GM13977 (cell line): ENCODE measurements at places on chromosomes 16 and 17.

DNA sequence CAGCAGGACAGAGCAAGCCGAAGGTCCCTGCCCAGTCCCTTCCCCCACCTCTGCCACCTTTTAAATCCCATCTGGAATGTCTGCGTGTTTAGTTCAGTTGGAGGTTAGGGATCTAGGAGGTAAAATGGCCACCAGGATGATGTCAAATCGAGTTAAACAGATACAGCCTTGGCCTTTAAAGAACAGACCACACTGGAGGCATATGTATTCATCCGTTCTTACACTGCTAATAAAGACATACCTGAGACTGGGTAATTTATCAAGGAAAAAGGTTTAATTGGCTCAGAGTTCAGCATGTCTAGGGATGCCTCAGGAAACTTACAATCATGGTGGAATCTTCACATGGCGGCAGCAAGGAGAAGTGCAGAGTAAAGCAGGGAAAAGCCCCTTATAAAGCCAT lies 167.8 kb upstream of the CACNG5 start:
- DNase-seq = no peak

DNA sequence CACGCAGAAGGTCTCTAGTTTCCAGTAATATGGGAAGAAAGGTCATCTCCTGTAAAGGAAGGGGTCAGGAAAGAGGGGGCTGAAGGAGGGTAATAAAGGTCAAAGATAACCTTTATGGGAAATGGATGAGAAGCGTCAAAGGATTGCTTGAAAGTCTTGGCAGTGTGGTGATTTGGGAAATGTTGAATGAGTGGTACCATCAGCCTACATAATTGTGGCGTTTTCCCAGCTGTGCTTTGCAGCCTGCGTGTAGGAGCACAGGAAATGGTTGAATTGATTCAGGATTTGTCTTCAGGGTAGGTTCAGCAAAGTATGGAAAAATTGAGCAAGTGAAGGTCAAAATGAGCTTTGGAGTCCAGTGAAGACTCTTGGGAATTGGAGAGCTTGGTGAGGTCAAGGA lies 115.8 kb upstream of the NOL11 start:
- DNase-seq = no peak

DNA sequence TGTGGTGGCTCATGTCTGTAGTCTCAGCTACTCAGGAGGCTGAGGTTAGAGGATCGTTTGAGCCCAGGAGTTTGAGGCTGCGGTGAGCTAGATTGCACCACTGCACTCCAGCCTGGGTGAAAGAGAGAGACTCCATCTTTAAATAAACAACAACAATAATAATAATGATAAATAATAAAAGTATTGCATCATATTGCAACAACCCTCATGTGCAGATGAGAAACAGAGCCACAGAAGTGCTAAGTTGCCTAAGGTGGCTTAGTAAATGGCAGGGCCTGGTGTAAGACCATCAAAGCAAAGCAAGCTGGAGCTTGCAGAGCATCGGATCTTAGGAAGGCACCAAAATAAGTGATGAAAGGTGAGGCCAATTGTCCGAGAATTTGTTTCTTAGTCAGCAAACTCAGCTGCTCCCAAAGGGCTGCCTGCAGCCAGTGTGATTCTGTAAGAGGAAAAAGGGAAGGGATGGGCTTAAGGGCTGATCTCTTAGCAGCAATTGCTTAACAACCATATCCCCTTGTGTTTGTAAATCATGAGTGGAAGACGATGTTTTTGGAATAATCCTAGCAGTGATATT lies 45.3 kb upstream of the HS3ST3A1 start:
- DNase-seq = no peak

DNA sequence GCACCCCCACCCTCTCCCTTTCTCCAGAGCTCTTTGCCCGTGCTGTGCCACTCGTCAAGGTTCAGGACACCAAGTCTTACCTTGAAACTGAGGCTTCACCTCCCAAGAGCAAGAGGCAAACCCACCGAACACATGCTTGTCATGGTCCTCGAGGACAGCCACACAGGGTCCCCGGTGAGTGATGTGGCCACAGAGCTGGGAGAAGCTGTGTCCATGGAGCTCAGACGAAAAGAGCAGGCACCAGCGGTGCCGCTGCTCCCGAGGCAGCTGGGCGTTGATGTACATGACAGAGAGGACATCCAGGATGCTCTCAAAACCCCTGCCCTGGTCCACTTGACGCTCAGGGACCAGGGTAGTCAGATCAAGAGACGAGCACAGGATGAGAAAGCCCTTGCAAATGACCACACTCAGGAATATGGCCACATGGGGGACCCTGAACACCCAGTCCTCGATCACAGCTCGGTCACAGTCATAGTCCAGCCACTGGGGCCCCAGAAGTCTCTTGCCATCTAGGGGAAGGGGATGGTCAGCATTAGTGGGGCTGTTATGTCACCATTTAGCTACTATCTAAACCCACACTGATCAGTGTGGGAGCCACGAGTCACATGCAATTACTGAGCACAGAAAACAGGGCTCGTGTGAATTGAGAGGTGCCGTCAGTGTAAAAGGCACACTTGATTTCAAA lies 17.8 kb downstream of the MEAK7 start:
- DNase-seq = no peak

DNA sequence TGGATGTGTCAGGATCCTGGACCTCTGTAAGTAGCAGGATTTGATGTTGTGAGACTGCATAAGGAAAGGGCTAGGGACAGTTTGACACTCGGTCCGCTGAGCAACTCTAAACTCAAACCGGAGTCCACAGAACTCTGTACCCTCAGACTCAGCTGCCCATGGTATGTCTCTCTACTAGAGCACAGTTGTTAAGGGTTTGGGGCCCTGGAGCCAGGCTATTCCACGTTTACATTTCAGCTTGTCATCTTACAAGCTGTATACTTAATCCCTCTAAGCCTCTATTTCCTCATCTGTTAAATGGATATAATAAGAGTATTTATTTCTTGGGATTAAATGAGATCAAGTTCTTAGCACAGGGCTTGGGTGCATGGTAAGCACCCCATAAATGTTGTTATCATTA lies 27.9 kb downstream of the HOXB1 start:
- no peak for DNase-seq

DNA sequence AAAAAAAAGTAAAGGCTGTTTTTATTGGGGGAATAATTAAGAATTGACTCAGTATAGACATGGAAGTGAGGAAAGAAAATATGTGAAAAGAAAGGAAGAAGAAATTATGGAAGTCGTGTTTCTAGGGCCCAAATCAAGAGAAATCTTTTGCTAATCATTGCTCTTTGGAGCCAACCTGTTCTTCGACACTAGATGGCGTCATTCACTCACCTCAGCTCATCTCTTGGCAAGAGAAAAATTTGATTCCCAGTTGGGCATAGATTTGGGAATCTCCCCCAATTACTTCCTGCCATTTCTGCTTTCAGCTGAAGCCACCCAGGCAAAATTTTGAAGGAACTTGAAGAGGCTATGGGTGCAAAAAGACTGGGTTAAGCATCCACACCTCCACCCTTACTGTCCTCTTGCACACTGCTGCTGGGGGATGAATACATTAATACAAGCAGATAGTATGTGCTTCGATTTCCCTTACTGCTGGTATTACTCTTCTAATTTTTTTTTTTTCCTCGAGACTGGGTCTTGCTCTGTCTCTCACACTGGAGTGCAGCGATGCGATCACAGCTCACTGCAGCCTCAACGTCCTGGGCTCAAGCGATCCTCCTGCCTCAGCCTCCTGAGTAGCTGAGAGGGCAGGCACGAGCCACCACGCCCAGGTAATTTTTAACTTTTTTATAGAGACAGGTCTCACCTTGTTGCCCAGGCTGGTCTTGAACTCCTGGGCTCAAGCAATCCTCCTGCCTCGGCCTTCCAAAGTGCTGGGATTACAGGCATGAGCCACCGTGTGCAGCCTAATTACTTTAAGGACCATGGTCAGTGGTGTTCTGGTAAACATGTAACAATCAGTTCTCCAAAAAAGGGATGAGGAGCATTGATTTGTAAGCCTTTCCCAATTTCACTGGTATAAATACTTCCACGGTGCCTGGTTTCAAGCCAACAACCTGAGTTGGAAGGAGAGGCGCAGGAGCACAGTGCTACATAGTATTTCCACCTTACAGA lies 13.5 kb downstream of the PSMD7 start:
- DNase-seq = peak; percentile 60

- DNase-seq = peak; percentile 71
These were observed 10.6 kb downstream of the KSR1 start for GRCh38 chr17:27466743-27467375.

DNA sequence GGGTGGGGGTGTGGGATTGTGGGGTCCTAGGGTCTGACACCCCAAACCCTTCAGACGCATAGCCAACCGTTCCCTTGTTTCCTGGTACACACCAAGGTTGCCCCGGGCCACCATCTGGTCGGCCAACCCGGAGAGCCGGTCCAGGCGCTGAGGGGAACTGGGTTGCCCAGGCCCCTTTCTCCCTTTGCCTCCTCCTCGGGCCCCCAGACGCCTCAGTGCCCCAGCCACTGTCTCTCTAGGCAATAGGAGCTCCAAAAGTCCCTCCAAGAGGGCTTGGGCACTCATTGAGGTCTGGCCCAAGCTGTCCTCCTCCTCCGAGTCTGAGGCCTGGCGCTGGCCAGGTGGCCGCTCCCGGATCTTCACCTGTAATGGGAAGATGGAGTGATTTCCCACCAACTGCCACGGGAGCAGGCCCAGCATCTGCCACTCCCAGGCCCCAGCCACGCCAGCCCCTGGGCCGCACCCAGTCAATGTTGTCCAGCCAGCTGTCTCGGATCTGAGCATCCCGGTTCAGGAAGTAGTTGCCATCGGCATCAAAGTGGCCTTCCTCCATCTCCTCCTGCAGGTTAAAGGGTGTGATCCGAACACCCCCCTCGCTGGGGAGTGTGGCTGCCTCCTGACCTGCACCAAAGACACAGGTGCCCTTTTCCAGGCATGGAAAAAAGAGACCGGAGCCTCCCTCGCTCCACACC lies 1.5 kb downstream of the CD2BP2 start:
- no peak for DNase-seq

- no peak for DNase-seq
These were observed 83.5 kb downstream of the VMP1 start for GRCh38 chr17:59790910-59791309.

DNA sequence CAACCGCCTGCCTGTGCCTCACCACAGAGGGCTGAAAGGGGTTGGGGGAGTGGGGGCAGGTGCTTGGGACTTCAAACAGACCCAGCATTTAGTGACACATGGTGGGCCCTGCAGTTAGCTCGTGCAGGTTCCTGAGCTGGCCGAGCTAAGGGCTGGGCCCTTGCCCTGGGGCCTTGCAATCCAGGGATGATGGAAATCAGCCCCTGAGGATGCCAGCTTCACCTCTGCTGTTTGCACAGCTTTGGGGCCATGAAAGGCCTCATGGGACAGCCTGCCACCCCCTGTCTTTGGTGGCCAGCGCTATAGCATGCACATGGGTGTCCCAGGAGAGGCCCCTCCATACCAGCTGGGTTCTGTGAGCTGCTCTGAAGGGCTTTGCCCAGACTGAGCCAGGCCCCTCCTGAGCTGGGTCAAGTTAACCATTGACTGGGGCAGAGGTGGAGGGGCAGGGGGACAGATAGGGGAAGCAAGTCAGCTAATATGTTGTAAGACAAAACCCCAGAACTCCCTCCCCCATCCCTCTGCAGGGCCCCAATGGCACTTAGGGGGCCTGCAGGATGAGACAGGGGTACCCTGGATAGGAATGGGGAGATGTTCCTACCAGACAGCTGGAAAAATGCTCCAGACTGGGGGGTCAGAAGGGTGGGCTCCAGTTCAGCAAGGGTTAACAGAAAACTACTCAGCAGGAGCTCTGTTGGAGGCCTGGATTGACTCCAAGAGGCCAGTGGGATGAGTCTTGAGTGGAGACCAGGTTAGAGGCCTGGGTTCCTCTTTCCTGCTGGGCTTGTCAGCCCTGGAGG lies 692 bp downstream of the PRR15L start:
- no peak for DNase-seq

DNA sequence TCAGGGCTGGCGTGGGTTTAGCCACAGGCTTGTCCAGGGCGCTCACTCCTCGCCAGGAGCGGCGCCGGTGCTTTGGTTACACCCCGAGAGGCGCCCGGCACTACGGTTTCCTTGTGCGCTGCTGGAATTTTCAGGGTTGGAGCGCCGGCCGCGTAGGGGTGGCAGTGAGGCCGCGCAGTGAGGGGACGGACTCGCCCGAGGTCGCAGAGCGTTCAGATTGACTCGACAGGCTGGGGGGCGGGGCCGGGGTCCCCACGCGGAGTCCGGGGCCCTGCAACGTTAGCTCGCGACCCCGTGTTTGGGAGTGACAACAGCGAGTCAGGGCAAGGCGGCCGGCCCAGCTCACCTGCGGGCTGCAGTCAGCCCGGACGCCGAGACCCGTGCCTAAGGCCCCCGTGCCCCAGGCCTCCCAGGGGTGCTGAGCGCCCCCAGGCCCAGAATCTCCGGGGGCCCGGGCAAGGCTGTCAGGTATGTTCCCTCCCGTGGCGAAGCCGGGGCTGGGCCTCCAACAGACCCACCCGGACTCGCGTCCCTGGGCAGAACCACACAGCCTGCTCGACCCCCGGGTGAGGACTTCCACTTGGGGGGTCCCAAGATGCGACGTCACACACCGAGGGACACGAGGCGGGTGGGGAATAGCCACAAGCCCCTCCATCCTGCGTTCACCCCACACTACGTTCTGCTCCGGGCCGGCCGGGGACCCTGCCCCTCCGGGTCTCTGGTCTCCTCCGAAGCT lies 1.3 kb upstream of the ACTG1 start:
- DNase-seq = no peak

GRCh38 chr16:67108931-67109406 lies 772 bp upstream of the PHAF1 start:
- DNase-seq = no peak

- no peak for DNase-seq
These were observed 25.3 kb upstream of the ABCA6 start for GRCh38 chr17:69166957-69167356.

- peak; percentile 51 for DNase-seq
These were observed 1.8 kb downstream of the USP7 start for GRCh38 chr16:8961811-8962390.

- no peak for DNase-seq
These were observed 12.8 kb downstream of the AXIN1 start for GRCh38 chr16:339680-340079.

- no peak for DNase-seq
These were observed 419.1 kb downstream of the HS3ST3B1 start for GRCh38 chr17:14719942-14720341.

- peak; percentile 73 for DNase-seq
These were observed 36.4 kb downstream of the CDK5R1 start for GRCh38 chr17:32523017-32523680.

DNA sequence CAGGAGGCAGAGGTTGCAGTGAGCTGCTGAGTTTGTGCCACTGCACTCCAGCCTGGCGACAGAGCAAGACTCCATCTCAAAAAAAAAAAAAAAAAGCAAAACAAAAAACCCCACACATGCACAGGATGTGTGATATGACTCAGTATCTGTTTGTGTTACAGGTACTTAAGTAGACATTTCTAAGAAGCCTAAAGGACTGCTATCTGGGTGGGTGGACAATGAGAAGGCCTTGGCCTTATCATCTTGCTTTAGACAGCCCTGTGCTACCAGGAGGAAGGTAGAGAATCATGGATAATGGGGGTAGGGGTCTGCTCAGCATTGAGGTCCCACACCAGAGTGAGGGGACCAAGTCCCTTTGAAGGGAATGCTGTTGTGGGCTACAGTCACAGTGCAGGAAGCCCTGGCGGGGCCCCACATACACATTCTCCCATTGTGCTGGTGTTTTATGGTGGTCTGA lies 26.7 kb downstream of the PLD6 start:
- DNase-seq = peak; percentile 82

GRCh38 chr17:51006601-51007000 lies 114.1 kb downstream of the SPAG9 start:
- no peak for DNase-seq
